Ureter (tissue), 1 donor: ENCODE measurements at places on chromosomes 5 and 9. TPM values are rescaled to one million over a fixed set of nuclear protein-coding genes. Genes with fewer than 3 reads are reported as not detected.

GRCh38 chr5:83492331-83492730 is 20.8 kb downstream of the VCAN start:
- DNase-seq: no peak

GRCh38 chr9:85700330-85700729 is 41.4 kb downstream of the AGTPBP1 start:
- DNase-seq: no peak

Gene PCDHGB1
- total RNA-seq: 3.0 TPM

GRCh38 chr5:35188031-35188457 is 42.2 kb downstream of the PRLR start:
- peak; percentile 56 for DNase-seq

GRCh38 chr5:27491047-27491446 is 452.7 kb upstream of the CDH9 start:
- DNase-seq: no peak

DNA sequence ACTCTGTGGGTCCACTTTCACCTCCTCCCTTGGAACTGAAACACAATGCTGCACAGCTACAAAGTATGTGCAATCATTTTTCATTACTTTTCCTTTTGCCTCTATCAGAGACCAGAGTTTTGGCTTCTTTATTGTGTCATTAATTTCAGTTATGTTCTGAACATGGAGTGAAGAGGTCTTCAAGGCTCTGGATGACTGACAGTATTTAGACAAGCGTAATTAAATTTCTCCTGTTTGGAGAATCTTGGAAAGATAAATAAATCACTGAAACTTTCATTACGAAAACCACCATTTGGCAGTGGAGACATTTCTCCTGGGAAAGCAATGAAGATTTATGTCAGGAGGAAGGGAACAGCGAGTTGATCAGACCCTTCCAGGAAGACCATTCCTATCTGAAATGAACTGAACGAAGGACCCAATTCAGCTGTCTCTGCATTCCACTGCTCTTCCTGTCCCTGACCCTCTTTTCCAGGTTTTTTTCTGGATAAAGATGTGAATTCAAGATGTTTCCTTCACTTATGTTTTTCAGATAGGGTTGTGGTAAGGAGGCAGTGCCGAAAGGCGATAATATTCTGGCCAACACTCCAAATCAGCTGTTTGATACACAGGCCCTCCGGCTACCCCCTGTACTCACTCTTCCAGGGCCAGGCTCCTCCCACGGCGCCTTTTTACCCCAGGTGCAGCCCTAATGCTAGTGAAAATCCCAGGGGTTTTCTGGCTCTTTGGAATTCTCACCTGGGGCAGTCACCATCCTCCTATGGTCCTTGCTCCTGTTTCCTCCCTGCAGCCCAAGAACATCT is 77.2 kb upstream of the OSMR start:
- DNase-seq: no peak

Gene MIER3
- total RNA-seq: 22.4 TPM
